Stimulated activated CD8-positive, alpha-beta memory T cell treated with anti-CD3 and anti-CD28 coated beads, Interleukin-4, amount 100 ng/mL, for 4 hours (primary cell): ENCODE measurements at places on chromosomes 4 and X.

GRCh38 chrX:110082161-110082560, 79.2 kb downstream of the TMEM164 start:
- DNase-seq: no peak

- no peak for DNase-seq
Measured at GRCh38 chr4:4734425-4734824, 125.0 kb upstream of the MSX1 start.

GRCh38 chr4:47913330-47913729, 1.1 kb downstream of the NFXL1 start:
- DNase-seq: no peak

DNA sequence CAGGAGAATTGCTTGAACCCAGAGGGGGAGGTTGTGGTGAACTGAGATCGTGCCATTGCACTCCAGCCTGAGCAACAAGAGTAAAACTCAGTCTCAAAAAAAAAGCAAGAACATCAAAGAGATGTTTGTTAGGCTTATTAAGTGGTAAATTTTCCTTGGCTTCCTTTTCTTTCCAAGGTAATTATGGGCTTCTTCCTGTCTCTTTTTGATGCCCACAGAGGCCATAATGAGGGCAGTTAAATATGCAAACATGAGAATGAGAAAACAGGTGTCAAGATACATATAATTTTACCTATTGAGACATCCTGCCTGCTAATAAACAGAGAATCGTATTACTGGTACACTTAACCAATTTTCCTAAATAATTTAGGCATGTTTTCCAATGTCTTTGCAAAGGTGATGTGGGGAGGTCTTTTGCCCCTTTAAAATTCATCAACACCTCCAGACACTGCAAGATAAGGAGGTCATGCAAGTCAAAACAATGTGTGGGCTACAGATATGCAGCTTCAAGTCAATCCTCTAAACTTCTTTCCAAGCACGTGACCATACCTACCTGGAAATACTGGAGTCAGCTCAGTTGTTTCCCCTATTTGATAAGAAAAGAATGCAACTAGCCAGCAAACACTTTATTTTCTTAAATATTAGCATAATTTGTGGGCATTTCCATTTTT, 2.7 kb downstream of the SLC39A8 start:
- DNase-seq: no peak

GRCh38 chr4:118772081-118772766, 63.7 kb downstream of the SEC24D start:
- no peak for DNase-seq

DNA sequence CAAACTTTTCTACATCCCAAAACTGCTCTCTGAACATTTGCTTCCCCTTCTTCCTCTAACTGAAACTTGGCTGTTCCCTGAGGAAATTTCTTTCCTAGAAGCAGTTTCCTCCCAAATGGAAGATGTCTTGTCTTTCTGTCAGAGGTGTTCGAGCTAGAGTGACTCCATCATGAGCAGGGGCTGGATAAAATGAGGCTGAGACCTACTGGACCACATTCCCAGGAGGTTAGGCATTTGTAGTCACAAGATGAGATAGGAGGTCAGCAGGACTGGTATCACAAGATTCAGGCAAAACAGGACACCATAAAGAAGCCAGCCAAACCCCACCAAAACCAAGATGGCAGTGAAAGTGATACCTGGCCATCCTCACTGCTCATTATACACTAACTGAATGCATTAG, 35.8 kb upstream of the PGRMC2 start:
- DNase-seq: no peak
